ENCODE measurements at places on chromosomes 16 and 17. TPM values are rescaled to one million over a fixed set of nuclear protein-coding genes. Genes with fewer than 3 reads are reported as not detected.
A peak's percentile ranks its signal among the peaks of the same experiment; 100 is the strongest.

Gene ANKRD40CL
- polyA plus RNA-seq = 0.13 TPM

DNA sequence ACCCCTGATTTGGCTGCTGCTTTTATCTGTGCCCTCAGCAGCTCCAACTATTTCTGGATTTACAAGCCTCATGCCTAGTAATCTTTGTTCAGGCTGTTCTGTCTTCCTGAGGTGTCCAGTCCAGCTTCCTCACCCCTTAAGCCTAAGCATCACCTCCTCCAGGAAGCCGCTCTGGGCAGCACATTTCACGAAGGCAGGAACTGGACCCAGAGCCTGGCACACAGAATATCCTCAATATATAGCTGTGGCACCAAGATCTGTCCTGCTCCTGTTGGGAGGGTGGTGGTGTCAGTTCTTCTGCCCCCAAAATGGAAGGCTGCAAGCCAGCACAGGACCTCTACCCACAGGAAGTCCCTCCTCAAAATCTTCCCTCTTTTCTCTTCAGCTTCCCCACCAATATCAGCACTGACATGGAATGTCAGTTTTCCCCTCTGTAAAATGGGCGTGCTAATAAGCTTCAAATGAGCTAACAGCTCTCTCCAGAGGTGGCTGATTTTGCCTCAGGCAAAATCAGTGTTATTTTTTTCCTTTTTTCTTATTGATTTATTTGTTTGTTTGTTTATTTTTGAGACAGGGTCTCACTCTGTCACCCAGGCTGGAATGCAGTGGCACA lies 6.9 kb upstream of the NEUROD2 start:
- DNase-seq = no peak

GRCh38 chr16:13829697-13830299 lies 90.2 kb upstream of the ERCC4 start:
- DNase-seq = no peak

GRCh38 chr17:33966410-33967059 lies 288.6 kb upstream of the CCL2 start:
- DNase-seq = no peak

DNA sequence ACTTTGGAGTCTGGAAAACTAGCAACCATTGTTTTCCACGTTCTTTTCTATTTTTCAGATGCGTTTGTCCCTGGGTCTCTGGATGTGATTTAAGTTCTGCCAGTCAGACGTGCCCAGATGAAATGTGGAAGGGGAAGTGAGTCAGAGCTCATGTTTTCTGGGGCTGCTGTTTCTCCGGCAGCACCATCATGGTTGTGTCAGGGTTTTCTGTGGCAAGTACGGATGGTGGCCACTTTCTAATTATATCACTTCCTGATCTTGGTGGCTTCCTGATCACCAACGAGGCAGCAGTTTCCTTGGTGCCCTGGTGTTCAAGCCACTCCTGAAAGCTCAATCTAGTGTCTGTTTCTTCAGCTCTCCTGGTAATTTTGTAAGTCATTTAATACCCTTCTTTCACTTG lies 31.4 kb upstream of the PMFBP1 start:
- DNase-seq = no peak

DNA sequence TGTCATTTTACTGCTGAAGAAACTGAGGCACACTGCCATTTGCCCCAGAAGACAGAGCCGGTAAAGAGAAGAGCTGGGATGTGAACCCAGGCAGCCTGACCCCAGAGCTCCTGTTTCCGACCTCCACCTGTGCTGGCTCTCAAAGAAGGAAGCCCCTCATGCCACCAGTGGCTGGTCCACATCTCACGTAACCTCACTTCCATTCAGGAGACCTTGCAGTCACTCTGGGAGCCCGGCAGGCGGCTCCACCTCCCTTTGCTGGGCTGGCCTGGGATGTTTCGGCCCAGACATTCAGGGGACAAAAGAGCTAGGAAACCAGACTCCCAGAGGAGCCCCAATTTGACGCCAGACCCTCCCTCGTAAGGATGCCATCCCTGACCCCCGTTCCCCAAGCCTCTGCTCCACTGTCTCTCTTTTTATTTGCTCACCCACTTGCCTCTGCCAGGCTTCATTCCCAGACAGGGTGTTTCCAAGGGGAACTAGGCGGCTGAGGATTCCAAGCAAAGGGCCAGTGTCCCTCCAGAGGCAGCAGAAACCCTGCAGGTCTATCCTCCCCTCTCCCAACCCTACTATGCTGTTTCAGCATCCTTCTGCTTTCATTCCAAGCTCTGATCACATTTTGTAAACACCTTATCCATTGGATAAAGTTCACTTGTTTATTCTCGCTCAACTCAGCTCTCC lies 2.8 kb downstream of the TAF1C start:
- DNase-seq = no peak

DNA sequence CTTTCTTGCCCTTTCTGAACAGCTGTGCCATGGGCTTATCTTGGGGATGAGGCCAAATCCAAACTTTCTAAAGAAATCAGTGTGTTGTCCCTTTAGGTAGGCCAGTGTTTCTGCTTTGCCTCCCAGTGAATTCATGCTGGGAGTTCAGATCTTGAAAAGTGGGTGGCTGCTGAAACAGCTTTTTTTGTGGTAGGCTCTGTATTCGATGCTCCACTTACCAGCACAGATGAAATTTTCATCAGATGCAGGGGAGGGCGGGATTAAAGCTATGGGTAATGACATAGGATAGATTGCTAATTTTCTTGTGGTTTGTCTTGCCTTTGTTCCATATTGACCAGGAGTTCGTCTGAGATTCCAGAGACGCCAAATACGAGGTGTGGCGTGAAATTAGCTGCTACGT lies 2.8 kb downstream of the SOCS7 start:
- no peak for DNase-seq

DNA sequence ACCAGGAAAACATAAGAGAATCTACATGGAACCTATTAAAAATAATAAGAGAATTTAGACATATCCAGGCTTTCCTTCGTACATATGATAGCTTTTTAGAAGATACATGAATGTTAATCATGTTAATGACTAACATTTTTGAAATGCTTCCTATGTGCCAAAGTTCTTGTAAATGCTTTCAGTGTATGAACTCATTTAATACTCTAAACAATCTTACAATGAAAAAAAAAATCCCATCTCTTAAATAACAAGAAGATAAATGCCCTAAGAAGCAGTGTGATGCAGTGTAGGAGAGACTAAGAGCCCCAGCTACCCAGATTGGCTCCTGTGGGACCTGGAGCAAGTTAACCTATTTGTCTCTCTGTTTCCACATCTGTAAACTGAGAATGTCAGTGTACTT lies 220.4 kb upstream of the MYOCD start:
- no peak for DNase-seq

- DNase-seq = no peak
These were observed 79.2 kb downstream of the MRM3 start for GRCh38 chr17:861364-861763.

DNA sequence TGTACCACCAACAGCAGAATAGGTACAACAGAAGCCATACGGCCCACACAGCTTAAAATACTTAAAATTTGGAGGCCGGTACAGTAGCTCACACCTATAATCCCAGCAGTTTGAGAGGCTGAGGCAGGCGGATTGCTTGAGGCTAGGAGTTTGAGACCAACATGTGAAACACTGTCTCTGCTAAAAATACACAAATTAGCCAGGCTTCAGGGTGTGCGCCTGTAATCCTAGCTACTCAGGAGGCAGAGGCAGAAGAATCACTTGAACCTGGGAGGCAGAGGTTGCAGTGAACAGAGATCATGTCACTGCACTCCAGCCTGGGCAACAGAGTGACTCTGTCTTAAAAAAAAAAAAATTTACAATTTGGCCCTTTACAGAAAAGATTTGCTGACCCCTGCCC lies 17.0 kb downstream of the GFOD2 start:
- DNase-seq = no peak

Gene PMFBP1
- polyA plus RNA-seq = 6.2 TPM

DNA sequence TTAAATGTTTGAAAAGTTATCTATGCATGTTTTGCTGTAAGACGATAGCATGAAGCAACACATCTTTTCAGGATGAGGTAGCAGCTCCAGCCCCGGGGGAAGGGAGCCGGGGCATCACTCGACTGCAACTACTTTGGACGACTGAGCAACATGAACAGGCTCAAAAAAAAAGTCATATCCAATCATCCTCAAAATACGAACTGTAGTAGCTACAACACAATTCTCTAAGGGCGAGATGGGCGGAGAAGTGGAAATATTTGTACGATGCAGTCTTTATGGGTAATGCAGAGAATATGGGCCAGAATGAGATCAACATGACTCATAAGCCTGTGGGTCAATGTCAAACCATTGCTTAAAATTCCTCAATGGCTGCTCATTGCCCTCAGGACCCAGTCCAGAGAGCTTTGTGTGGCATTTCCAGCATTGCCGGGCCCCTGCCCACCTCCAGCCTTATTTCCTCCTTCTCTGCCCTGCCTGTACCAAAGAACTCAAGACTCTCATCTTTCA lies 17.7 kb upstream of the SMURF2 start:
- DNase-seq = no peak

DNA sequence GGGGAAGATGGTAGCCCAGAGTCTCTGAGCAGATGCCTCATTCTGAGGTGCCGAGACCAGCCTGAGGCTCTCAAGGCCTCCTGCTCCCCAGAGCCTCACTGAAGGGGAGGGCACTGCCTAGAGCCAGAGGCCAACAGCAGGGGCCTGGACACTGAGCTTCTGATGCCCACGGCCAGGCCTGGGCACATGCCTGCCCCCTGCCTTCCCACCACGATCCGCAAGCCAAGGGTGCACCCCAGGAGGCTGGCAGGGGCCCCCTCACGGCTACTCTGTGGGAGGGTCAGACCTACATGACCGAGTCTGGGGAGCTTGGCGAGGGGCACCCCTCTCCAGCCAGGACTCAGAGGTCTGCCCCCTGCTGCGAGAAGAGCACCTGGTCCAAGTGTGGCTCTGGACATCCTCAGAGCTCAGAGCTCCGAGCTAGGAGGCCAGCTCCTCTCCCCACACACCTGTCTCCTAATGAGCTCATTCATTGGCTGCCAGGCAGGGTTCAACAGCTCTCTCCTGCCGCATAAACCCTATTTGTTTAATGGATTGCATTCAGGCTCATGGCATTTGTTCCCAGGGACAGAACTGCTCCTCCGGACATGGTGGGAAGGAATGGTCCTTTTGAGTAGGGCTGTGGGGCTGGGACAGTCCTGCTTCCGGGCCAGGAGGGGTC lies 13.9 kb downstream of the OTOP3 start:
- DNase-seq = no peak

Gene MRC2
- polyA plus RNA-seq = 80.6 TPM

GRCh38 chr17:16928406-16929034 lies 43.4 kb downstream of the TNFRSF13B start:
- DNase-seq = no peak

DNA sequence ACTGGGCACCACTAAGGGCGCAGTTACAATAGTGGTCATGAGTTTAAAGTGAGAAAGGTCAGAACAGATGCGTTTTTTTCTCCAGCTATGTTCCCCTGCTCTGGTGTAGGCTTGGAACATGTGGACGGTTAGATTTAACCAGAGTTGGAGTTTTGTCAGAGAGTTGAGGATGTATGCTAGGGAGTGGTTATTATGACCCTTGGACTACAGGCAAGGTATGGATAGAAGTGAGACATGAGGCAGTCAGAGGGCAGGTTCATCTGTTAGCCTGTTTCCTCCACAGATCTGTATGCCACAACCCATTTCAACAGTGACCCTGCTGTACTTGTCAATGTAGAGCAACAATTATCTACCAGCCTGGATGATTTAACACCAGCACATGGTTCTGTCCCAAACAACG lies 22.6 kb downstream of the TPPP3 start:
- DNase-seq = no peak

Gene CTRB2
- 0.07 TPM for polyA plus RNA-seq

Gene TNK1
- polyA plus RNA-seq = 7.9 TPM

DNA sequence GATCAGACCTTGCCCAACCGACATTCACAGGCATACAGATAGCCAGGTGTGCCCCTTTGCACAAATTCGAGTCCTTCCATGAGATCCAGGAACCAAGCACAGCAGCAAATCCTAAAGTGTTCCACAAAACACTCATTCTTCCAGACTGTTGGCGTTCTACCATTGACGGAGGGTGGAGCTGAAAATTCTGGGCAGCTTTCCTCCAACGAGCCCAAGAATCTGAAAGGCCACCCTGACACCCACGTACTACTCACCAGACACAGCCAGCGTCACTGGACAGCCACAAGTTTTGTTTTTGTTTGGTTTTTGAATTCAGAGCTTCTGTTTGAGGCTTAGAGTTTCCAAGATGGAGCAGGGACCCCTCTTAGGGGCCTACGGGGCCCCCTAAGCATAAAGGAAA lies 83.8 kb downstream of the PMP22 start:
- DNase-seq = no peak

- no peak for DNase-seq
These were observed 2066.7 kb downstream of the TP53TG3F start for GRCh38 chr16:35525979-35526590.

- DNase-seq = peak; percentile 67
These were observed 10.5 kb upstream of the TIMP2 start for GRCh38 chr17:78935419-78936323.

- DNase-seq = no peak
These were observed 41.4 kb upstream of the SLFN13 start for GRCh38 chr17:35489944-35490343.
